ENCODE measurements at places on chromosomes 16 and 17. TPM values are rescaled to one million over a fixed set of nuclear protein-coding genes. Genes with fewer than 3 reads are reported as not detected.

The GPR179 gene
- total RNA-seq: 0.12 TPM

The PRCD gene
- total RNA-seq: 1.2 TPM

The PPP1R27 gene
- total RNA-seq: not detected

The PABPN1L gene
- not detected for total RNA-seq

The KREMEN2 gene
- 1.5 TPM for total RNA-seq

The SLFN12 gene
- 2.0 TPM for total RNA-seq

The SREBF1 gene
- total RNA-seq: 174 TPM

The PDILT gene
- total RNA-seq: not detected

The KRT14 gene
- not detected for total RNA-seq

The CHD9 gene
- total RNA-seq: 66.1 TPM
